ENCODE measurements at places on chromosomes 13 and 19.
A peak's percentile ranks its signal among the peaks of the same experiment; 100 is the strongest.

DNA sequence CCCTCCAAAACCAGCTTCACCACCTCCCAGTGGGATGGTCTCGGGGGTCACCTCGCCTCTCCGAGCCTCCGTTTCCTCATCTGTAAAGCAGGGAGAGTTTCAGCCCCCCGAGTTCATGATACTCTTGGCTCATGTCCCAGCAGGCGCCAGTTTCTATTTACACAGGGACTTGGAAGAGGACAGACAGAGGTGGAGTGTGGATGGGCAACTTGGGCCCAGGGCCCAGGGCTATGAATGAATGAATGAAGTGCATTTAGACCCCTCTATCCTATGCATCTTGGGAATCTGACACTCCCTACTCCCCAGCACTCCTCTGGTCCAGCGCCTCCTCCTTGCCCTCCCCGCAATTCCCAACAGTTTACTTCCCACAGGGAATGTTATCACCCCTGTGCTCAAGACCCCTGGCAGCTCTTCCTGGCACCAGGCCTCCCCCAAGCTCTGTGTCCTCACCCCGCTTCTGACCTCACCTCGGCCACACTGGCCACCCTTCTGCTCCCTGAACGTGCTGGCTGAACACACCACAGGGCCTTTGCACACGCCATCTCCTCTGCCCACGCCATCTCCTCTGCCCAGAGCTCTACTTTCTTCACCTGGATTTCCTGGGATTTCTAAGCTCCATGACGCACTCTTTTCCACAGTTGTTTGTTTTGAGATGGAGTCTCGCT lies 4.9 kb upstream of the C2CD4C start:
- DNase-seq: no peak

- DNase-seq: peak; percentile 54
These were observed 7.4 kb downstream of the RABAC1 start for GRCh38 chr19:41951686-41952172.

GRCh38 chr13:62280590-62280989 lies 864.9 kb upstream of the PCDH20 start:
- no peak for DNase-seq

DNA sequence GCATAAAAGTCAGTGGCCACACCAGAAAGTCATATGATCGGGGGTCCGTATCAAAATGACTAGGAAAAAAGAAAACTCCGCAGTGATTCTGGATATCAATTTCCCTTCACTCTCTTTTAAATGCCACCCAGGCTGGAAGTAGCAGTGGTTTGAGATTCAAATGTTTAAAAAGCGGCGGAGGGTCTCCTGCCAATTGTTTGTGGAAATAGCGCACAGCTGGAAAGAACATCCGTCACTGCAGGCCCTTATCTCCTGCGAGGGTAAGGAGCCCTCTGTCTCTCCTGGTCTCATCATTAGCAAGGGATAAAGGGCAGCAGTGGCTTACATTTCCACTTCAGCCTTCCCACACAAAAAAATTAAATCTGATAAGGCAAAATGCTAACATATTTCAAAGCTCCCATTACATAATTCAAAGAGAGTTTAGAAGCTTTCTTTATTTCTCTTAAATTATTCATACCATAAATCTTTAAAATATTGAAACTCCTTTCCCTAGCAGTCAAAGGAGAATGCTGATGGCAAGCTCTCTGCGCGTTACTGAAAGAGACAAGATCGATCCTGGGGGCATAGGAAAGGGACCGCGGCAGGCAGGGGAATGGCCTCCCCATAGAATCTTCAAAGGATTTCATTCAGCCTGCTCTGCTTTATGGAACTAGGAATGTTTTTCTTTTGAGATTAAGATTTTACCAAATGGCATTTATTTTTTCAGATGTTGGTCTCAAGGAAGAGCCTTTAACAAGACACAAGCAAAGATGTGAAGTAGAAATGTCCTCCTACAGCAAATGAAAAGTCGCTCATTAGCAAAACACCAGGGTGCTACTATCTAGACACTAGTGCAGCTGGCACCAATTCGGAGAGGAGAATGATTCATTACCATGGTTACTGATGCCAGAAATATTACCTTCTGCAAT lies 35.0 kb downstream of the AMER2 start:
- no peak for DNase-seq

DNA sequence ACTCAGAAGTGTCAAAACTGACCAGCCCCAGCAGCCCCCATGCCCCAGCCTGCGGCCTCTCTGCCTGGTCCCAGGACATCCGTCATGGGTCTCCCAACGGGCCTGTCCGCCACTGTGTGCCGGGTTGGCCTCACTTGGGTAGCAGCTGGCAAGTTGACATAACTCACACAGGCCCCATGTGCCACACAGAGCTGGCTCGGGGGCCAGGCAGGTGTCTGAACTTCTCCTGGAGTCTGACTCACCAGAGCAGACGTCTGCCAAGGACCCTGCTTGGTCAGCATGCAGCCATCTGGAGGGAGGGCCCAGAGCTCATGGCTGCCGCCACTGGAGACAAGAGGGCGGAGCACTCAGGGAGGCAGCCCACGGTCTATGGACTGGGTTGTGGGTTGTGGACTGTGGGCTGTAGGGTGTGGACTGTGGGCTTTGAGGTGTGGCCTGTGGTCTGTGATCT lies 32.0 kb upstream of the TMEM255B start:
- DNase-seq: no peak

DNA sequence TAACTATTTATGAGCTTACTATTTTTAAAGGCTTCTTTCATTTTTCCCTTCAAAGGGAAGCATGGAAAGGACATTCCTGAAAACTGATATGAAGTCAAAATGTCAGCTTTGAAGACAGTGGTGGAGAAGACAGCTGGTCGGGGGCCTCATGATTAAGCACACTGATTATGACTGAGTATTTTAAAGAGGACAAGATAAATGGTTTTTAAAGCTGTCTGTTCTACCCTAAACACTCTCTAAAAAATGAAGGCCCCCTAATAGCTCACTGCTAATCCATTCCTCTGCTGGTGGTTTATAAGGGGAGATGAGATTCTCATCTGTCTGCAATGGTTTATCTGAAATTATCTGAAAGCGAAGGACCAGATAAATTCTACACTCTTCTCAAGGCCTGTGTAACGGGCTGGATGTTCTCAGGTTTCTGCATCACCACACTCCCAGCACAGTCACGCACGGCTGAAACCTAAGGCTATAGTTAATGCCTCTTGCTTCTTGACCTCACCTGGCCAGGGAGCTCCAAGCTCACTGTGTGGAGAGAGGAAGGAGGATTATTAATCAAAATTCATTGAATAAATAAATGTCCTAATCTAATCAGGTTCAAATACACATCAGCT lies 86.9 kb upstream of the DOCK9 start:
- DNase-seq: no peak

DNA sequence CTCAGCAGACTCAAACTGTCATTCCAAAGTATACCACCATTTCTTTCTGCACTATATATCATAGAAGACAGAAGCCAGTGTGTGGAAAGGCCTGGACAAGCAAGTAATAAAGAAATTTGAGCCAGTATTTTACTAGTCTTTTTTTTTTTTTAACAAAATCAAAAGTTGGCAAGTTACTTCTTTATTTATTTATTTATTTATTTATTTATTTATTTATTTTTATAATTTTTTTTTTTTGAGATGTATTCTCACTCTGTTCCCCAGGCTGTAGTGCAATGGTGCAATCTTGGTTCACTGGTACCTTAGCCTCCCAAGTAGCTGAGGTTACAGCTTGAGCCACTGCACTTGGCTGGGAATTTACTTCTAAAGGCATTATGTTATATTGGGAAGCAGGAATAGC lies 25.3 kb downstream of the ZNF493 start:
- DNase-seq: no peak

- peak; percentile 61 for DNase-seq
These were observed 1213.1 kb downstream of the OLFM4 start for GRCh38 chr13:54241719-54242118.

DNA sequence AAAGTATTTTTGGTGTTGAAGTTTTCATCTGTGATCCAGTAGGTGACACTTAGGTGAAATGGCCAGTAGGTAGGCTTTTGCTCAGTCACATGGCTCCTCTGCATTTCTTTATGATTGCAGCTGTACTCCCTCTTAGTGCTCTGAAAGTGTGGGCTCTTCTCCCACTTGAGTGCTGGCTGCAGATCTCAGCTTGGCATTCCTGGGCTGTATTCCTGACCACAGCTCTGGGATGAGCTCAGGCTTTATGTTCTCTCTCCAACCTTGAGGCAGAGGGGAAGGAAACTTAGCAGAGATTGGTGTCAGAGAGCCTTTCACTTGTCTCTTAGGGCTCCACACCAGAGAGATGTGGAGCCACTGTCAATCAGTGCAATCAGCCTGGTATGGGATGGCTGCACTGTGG lies 254.3 kb downstream of the NDFIP2 start:
- DNase-seq: no peak

DNA sequence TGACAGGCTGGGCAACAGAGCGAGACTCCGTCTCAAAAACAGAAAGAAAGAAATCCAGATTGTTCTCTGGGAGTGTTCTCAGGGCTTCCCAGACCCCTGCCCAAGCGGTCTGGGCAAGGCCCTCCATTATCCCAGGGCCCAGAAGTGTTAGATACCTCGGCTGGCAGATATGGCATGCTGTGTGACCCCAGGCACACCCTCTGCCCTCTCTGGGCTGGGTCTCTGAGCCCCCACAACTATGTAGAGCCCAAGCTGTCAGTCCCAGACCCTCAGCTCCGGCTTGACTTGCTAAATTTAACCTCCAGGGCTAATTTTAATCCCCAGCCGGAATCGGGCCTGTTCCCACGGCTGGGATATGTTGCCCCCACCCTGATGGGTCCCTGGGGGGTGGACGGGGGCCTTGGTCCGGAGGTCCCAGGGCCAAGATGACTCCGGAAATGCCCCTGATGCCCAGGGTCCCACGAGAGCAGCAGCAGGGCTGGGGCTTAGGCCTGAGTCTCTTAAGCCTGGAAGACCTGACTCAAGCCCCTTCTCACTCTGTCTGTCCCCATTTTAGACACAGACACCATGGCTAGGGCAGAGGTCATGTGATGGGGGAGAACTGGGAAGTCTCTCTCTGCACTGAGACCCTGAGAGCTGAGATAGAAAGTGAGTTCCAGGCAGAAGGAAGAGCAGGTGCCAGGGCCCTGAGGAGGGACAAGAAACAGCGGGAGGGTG lies 14.5 kb upstream of the TMEM161A start:
- no peak for DNase-seq

GRCh38 chr19:18348171-18348570 lies 7.8 kb downstream of the PGPEP1 start:
- DNase-seq: no peak

GRCh38 chr13:109818886-109819285 lies 32.5 kb upstream of the IRS2 start:
- no peak for DNase-seq

DNA sequence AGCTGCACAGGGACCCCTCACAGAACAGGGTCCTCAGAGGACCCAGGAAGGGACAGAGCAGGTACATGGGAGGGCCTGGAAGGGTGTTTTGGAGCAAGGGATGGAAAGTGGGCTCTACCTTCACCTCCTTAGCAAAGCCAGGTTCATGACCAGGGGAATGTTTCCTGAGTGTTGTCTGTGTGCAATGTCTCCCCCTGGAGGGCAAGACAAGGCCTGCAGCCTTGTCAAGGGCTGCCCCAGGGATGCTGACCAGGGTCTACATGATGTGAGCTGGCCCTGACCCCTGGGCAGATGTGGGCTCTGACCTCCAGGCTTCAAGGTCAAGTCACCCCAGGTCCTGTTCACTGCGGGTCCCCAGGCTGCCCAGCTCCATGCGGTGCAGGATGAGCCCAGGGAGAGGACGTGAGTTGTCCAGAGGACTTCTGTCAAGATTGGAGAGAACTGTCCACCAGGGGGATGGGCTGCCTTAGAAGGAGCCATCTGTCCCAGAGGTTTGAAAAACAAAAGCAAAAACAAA lies 1.0 kb upstream of the CEACAM1 start:
- DNase-seq: no peak

DNA sequence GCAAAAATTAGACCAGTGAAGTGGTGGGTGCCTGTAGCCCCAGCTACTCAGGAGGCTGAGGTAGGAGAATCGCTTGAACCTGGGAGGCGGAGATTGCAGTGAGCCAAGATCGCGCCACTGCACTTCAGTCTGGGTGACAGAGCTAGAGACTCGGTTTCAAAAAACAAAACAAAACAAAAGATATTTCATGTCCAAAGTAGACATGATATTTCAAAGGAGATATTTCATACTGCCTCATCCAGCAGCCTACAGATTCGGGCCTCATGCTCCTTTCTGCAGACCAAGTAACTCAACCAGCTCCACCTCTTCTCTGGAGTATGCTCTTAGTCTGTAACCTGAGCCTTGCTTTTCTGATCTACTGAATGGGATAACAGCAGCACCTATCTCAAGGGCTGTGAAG lies 15.0 kb downstream of the ZC3H4 start:
- no peak for DNase-seq

- no peak for DNase-seq
These were observed 30.6 kb upstream of the ATP1A3 start for GRCh38 chr19:42024622-42025111.

- DNase-seq: no peak
These were observed 14.6 kb downstream of the ADGRE5 start for GRCh38 chr19:14395710-14396336.

DNA sequence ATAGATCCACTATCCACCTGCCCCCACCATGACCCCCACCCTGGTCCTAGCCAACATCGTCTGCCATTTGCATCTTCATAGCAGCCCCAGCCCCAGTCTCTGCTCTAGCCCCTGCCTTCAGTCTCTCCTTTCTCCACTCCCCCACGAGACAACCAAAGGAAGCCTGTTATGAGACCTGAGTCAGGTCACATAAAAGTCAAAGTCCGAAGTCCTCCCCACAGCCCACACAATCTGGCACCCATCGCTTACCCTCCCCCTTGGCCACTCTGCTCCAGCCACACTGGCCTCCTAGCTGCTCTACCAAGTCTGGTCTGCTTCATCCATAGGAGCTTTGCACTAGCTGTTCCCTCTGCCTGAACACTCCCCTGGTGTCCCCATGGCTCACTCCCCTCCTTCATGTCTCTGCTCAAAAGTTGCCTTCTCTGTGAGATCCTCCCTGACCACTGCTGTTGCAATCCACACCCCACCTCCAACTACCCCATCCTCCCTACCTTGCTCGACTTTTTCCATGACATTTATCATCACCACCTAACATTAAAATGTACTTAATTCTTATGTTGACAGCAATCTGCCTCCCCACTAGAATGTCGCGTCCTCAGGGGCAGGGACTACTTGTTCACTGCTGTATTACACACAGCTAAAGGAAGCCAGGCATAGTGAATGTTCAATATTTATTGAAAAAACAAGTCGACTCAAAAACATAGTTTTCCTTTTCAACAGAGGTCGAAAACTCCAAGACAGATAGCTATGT lies 1.2 kb upstream of the PLEKHG2 start:
- no peak for DNase-seq

- no peak for DNase-seq
These were observed 165.9 kb downstream of the NDFIP2 start for GRCh38 chr13:79646880-79647279.

DNA sequence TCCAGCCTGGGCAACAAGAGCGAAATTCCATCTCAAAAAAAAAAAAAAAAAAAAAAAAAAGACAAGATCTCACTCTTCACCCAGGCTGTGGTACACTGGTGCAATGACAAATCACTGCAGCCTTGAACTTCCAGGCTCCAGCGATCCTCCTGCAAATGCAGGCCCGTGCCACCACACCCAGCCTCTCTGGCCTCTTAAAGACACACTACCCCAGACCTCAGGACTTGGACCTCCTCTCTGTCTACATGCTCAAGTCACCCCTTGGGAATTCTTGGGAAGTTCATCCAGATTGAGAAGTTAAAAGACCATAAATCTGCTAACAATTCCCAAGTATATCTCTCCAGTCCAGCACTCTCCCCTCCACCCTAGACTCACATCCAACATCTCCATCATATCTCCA lies 10.6 kb upstream of the HIPK4 start:
- no peak for DNase-seq

- DNase-seq: no peak
These were observed 656 bp downstream of the ZNF155 start for GRCh38 chr19:43984687-43985000.

GRCh38 chr13:112342841-112343361 lies 33.3 kb upstream of the SPACA7 start:
- no peak for DNase-seq
